NCI-H748 treated with DMSO at 0.1 percent for 48 hours (cell line): ENCODE measurements at places on chromosomes 4 and X.

DNA sequence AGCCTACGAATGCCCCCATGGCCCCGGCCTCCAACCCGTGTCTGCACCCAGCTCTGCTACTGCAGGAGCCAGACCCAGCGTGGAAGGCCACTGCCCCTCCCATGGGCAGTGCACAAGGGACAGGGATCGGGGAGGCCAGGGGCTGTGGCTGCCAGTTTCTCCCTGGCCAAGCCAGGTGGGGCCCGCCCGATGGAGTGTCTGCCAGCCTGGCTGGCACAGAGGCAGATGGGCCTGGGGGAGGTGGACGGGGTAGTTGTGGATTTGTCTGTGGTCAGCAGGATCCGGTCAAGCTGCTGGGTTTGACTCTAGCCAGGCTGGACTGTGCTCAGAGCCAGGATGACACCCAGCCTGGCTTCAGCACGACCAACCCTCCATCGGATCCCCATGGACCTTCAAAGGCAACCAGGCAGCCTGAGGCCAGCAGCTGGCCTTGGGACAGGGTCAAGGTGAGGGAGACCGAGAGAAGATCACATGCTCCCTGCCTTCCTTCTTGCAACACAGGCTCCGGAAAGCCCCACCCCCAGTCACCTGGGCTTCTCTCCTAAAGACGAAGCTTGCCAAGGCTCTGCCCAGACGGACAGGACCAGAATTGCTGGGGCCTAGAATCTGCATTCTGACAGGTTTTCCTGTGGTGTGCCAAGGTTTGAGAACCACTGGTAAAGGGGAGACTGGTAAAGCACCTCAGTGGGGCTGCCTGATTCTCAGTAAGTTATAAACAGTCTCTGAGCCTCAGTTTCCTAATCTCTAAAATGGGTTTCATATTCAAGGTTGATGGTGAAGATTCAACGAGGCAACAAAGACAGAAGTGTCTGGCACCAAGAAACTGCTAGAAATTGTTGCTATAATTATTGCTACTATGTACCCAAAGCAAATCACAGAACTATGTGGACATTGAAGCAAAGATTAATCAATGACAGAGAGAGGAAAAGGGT lies 78.6 kb downstream of the PPP2R2C start:
- no peak for DNase-seq

GRCh38 chrX:49919617-49920016 lies 2.8 kb upstream of the CLCN5 start:
- DNase-seq = no peak

GRCh38 chrX:68824565-68825125 lies 4.2 kb upstream of the EFNB1 start:
- DNase-seq = no peak

DNA sequence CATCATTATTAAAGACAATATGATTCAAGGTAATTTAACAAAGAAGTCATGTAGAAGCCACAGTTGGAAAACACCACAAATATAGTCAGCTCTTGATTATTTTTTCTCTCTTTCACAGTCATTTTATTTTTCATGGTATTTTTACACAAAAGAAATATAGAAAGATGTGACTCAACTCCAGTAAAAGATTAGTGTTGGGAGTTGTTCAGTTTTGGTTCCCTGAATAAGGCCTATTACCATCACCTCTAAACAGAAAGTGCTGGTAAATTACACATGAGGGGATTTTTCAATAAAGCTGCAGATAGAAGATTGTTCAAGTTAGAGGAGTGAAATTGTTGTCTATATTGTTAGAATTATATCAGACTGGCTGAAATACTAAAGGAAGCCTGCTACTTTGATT lies 107.0 kb downstream of the DDIT4L start:
- no peak for DNase-seq

GRCh38 chr4:102042871-102043802 lies 252.6 kb downstream of the BANK1 start:
- no peak for DNase-seq

GRCh38 chr4:129377131-129377845 lies 281.3 kb downstream of the C4orf33 start:
- DNase-seq = no peak

GRCh38 chrX:129641469-129641868 lies 13.3 kb downstream of the APLN start:
- DNase-seq = no peak

- no peak for DNase-seq
Observed at GRCh38 chr4:181475781-181476507, 767.3 kb upstream of the TENM3 start.

- DNase-seq = no peak
Observed at GRCh38 chr4:60723796-60724195, 476.3 kb upstream of the ADGRL3 start.

- no peak for DNase-seq
Observed at GRCh38 chr4:38663090-38663800, 754 bp upstream of the KLF3 start.

DNA sequence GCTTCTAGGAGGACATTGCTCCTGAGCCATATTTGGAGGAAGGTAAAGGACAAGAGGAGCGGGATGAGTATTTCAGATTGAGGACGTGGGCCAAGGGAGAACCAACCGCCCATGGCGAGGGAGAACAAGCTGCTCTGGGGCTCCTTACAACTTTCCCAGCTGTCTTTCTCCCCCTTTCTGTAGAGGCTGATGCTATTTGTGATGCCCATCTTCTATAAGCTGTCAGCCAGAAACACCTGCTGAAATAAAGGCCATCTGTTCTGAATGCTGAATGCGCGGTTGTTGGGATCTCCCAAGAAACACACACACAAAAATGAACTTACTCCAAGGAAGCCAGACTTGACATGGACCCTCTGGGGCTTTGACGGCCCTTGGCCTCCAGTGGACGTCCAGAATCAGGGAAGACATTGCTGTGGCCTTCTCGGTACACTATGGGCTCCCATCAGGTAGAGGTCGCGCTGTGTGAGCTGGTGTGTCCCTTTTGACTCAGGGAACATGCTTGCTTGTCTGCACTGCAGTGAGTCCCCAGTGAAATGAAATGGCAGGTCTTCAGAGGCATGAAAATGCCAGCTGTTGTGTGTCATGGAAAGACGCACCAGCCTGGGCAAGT lies 30.9 kb downstream of the RWDD4 start:
- no peak for DNase-seq

- DNase-seq = no peak
Observed at GRCh38 chrX:54570332-54570731, 40.3 kb downstream of the GNL3L start.
